ENCODE measurements at places on chromosomes 12 and 14.

- DNase-seq = no peak
Observed at GRCh38 chr14:53515276-53515675, 362.2 kb upstream of the DDHD1 start.

DNA sequence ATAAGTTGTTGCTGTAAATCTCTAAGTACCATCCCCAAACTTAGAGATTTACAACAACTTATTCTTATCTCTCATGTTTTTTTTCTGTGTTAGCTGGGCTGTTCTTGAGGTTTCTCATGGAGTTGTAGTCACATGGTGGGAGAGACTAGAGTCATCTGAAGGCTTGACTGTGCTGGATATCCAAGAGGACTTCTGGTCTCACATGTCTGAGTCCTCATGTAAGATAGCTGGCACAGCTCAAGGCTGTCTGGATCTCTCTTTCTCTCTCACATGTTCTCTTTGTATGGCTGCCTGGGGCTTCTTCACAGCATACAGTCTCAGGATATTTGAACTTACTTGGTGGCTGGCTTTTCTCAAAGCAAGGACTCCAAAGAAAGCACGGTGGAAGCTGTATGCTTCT, 63.8 kb downstream of the DACT1 start:
- no peak for DNase-seq

- no peak for DNase-seq
Observed at GRCh38 chr12:49274396-49275069, 9.7 kb downstream of the TUBA1C start.

GRCh38 chr14:35747379-35747778, 61.7 kb downstream of the RALGAPA1 start:
- no peak for DNase-seq

DNA sequence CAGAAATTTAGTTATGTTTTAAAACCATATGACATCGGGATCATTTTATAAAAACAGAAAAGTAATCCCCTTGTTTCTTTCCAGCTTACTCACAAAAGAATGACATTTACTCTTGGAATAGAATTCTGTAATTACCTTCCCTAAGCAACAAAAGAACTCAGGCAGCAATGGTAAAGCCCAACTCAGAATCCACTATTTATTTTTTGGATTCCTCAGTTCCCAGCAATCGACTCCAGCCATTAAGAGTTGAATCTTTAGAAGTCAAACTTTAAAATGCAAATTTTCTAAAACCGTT, 65.9 kb downstream of the FOXN3 start:
- DNase-seq = no peak

GRCh38 chr12:124563401-124563800, 4.0 kb downstream of the NCOR2 start:
- no peak for DNase-seq

GRCh38 chr14:62629176-62629725, 416.0 kb downstream of the KCNH5 start:
- no peak for DNase-seq

DNA sequence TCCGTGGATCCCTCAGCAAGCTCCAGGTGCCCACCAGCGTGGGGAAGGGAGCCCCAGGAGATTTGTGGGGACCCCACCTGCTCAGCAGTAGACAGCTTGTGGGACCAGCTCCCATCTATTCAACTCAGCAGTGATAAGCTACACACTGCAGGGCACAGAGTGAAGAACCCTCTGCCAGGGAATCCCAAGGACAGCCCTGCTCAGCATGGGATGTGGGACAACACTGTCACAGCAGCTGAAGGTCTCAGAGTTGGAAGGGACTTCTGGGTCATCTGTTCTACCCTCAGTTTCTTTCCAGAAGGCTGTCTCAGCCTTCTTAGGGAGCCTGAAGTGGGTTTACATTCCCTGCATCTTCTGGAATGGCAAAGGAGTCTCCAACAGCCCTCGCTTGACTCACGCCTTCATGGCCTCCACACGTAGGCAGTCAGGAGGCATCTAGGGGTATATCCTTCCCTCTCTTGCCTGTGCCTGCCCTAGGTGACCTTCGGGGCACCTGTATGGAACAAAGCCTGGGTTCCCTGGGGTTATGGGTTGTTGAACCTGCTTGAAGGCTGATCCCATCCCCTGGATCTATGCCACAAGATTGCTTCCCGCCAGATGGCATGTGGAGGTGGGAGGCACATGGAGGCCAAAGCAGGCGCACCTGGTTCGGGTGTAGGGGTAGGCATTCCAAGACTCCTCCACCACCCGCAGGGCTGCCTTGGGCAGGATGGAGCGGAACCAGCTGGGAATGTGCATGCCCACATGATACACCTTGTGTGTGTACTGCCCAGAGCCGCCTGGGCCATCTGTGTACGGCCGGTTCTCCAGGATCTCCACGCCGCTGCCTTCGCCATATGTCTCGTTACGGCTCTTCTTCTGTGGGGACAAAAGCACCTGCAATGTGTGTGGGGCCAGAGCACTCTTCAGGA, 33.0 kb downstream of the ARL6IP4 start:
- DNase-seq = peak; percentile 26

DNA sequence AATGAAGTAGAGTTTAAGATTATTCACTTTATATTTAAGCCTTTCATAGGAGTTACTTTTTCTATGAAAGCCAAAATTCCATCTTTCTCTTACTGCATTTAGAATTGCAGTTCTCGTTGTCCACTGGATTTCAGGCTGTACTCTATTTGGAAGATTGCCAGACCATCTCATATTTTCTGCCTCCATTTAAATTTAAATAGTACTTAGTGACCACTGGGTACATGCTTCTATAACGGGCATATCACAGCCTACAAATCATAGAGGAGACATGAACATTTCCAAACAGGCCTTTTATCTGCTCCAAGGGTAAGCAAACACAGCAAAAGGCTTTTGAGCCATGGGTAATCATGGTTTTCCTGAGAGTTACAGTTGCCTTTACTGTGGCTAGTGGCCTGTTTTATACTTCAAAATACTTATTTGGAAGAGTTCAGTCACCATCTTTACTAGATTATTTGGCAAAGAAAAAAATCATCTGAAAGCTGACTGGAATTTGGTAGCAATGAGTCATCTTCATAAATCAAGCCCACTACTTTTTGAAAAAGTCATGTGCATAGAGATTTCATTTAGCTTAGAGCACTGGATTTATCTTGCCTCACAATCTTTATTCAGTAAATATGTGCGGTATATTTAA, 15.7 kb downstream of the ANO6 start:
- no peak for DNase-seq

GRCh38 chr14:95547272-95547625, 12.4 kb downstream of the GLRX5 start:
- DNase-seq = no peak

DNA sequence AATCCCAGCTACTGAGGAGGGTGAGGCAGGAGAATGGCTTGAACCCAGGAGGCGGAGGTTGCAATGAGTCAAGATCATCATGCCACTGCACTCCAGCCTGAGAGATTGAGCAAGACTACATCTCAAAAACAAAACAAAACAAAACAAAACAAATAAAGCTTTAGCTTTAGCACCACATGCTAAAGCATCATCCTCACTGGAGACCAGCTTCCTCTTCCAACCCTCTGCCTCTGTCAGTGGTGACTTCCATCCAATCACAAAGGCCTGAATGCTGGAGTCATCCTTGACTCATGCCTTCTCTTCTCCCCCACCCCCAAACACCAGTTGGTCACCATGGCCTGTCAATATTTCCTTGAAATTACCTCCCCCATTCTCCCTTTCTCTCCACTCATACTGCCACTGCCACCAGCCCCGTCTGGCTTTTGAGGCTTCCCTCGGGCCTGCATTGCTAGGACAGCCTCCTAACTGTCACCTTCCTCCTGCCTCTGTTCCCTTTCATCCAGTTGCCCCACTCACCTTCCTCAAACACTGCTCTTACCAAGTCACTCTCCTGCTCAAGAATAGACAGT, 1.4 kb downstream of the ZNF385A start:
- DNase-seq = no peak

DNA sequence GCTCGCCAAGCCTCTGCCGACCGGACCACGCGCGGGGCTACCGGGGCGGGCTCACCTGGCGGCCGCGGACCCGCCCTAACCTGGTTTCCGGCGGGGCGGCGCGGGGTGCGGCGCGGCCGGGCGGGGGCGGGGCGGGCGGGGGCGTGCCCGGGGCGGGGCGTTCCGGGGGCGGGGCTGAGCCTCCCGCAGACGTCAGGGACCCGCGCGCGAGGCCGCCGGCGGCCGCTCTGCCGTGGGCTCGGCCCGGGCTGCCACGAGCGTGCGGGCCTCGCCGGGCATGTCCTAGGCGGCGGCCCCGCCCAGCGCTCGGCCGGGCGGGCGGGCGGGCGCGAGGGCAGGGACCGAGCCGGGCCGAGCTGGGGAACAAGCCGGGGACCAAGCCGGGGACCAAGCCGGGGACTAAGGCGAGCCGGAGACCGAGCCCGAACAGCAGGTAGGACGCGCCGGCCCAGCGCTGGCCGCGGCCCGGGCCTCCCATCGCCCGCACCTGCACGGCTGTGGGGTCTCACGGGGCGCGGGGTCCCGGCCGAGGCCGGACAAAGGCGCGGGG, at the start of gene CEP170B:
TSS of gene CEP170B (plus strand) at position 188 of the 550 bp plus-strand sequence. CDS start 3,183 bp downstream, outside the sequence.
- peak; percentile 55 for DNase-seq

DNA sequence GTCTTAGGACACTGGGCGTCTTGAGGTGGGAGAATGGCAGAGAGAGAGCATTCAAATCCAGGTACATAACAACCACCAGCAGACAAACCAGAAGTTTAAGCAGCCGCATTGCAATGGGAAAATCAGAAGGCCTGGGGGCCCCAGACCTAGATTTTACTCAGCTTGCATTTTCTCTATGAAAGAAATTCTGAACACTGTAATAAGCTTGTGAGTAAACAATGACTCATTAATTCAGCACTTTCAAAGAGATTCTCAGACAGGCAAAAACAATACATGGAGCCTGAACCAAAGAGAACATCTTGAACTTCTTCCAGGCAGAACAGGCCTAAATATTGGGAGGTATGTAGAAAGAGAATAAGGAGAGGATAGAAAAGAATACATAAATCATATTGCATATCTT, 69.8 kb upstream of the IFNG-AS1 start:
- no peak for DNase-seq
